GDM1 (cell line): ENCODE measurements at places on chromosomes 4 and X.
A peak's percentile ranks its signal among the peaks of the same experiment; 100 is the strongest.

- no peak for DNase-seq
Measured at GRCh38 chrX:138986866-138987265, 275.3 kb upstream of the FGF13 start.

- no peak for DNase-seq
Measured at GRCh38 chr4:6724421-6725111, 8.6 kb downstream of the BLOC1S4 start.

GRCh38 chr4:72631296-72631695 lies 62.3 kb upstream of the ADAMTS3 start:
- DNase-seq, result no peak

GRCh38 chrX:153779891-153780677 lies 757 bp upstream of the SRPK3 start:
- peak; percentile 59 for DNase-seq

GRCh38 chr4:169143335-169143734 lies 127.4 kb downstream of the SH3RF1 start:
- no peak for DNase-seq

DNA sequence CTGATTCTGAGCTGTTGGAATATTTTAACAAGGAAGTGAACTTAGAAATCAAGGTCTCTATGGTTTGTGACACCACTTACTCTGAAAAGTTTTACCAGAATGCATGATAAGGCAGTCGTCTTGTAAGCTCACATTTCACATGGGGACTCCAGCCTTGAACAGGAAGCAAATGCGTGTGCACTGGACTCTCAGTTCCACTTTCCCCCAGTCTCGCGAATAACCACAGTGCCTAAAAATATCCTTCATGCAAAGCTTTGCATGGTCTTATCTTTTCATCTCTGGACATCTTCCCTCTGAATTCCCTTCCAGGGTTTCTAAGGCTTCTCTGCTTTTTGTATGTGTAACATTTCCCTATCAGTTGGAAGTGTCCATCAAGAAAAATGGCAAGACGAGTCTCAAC lies 581.8 kb downstream of the NLGN4X start:
- DNase-seq, result no peak

GRCh38 chr4:139876337-139876941 lies 210.8 kb downstream of the MGST2 start:
- DNase-seq, result no peak

GRCh38 chrX:41303013-41303412 lies 30.9 kb upstream of the DDX3X start:
- DNase-seq, result no peak

DNA sequence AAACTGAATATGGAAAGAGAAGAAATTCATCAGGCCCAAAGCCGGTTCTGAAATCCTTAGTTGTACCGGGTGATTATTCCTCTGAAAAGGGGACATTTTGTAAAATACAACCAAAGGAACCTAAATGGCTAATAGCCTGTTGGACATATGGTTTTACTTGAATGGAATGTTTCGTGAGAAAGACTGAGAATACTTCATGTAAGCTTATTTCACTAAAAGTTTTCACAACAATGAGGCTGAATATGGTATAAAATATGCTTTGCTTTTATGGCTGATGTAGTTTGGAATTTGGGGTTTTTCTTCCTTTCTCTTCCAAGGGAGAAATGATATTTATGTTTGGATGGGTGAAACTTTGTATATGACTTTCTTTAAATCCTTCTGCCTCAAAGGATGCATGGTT lies 2.7 kb downstream of the GRIA3 start:
- DNase-seq, result no peak

- no peak for DNase-seq
Measured at GRCh38 chr4:144347121-144347520, 206.6 kb upstream of the GYPA start.

- DNase-seq, result peak; percentile 43
Measured at GRCh38 chr4:77618383-77619241, 13.0 kb downstream of the CXCL13 start.

GRCh38 chrX:42505016-42505415 lies 272.9 kb downstream of the PPP1R2C start:
- DNase-seq, result no peak

DNA sequence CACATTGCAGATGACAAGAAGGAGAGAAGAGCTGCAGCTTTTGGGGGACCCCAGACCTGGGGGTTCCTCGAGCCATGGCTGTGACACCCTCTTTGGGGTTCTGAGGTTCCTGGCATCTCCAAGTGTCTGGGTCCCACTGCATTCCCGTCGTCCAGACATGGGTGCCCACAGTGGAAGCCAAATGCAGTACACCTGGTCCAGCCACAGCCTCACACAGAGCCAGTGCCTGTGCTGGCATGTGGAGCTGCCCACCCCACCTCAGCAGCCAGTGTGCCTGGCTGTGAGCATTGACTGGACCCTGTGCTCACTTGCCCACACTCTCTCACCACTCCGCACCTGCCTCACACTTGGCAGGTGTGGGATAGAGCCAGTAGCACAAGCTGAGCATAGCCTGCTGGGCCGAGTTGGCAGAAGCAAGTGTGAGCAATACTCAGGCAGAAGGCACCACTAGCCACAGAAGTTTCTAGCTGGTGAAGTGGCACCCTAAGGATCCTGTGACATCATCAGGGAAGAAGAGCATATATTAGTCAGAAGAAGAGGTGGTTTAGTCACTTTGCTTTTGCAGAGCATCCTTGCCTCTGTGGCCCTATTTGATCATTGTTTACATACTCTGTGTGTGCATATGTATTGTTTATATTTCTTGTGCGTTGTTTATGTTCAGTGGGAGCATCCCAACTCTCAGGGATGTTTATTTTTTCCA lies 65.0 kb upstream of the MAGEB2 start:
- DNase-seq, result no peak

DNA sequence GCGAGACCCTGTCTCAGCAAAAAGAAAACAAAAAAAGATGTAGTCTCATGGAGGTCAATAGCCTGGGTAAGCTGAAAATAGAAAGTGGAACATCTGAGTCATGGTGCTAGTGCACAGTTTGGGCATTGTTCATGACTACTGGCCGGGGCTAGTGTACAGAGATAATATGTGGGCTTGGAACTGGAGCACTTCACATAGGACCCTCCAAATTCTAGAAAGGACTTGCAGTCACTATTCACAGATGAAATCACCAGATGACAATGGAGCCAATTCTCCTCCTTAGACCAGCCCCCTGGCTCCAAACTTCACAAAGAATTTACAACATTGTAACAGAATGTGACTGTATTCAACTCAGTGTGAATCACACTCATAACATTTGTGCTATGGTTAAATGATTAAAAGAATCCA lies 367.8 kb upstream of the SLC7A11 start:
- no peak for DNase-seq

DNA sequence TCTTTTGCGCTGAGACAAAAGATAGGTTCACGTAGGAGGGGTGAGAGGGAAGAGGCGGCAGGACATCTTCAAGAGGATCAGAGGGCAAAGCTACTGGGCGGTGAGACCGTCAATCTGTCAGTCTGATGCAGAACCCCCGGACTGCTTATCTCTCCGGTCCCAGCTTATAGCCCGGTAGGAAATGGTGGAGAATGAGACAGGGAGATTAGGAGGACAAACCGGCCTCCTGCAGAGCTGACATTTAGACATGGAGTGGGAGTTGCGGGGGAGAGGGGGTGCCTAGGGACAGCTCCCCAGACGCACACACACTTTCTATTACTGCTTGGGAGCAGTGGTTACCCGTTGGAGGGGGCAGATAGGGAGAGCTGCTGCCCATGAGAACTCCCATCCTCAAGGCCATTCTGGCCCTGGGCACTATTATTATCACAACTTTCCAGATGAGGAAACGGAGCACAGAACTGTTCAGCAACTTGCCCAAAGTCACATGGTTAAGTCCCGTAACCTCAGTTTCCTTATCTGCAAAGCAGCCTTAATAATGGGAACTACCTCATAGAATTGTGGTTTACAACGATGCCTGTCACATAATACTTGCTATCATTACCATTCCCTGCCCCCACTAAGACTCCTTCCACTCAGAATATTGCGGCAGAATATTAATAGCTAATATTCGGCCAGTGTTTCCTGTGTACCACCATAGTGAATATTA lies 1.1 kb upstream of the HDAC6 start:
- DNase-seq, result peak; percentile 17

- no peak for DNase-seq
Measured at GRCh38 chrX:8297766-8298165, 126.7 kb upstream of the VCX2 start.

DNA sequence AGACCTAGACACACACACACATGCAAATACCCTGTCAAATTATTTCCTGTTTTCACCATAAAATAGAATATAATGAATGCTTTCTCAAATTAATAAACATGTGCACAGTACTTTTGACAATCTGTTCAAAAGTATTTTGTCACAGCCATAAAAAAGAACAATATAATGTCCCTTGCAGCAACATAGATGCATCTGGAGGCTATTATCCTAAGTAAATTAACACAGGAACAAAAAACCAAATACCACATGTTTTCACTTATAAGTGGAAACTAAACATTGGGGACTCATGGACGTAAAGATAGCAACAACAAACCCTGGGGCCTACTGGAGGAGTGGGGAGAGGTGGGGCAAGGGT lies 15.5 kb downstream of the RAB40A start:
- no peak for DNase-seq

DNA sequence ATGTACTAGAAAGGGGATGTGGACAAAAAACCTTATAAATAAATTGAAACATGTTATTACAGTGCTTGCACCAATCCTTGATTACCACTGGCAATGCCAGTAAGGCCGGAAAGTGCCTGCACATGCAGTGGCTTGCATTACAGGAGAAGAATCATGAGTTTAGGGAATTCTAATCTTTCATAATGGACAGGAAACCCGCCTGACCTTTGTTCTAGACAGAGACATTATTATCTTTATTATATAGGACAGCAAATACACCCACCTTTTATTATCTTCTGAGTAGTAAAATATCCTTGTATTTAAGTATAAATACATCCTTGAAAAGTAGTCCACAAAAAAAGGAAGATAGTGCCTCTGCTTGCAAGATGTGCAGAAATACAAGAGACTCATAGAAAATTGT lies 379.9 kb upstream of the LCORL start:
- DNase-seq, result no peak

GRCh38 chr4:133555671-133556070 lies 406.6 kb downstream of the PCDH10 start:
- no peak for DNase-seq

- DNase-seq, result no peak
Measured at GRCh38 chrX:38357747-38358673, 5.6 kb downstream of the OTC start.

DNA sequence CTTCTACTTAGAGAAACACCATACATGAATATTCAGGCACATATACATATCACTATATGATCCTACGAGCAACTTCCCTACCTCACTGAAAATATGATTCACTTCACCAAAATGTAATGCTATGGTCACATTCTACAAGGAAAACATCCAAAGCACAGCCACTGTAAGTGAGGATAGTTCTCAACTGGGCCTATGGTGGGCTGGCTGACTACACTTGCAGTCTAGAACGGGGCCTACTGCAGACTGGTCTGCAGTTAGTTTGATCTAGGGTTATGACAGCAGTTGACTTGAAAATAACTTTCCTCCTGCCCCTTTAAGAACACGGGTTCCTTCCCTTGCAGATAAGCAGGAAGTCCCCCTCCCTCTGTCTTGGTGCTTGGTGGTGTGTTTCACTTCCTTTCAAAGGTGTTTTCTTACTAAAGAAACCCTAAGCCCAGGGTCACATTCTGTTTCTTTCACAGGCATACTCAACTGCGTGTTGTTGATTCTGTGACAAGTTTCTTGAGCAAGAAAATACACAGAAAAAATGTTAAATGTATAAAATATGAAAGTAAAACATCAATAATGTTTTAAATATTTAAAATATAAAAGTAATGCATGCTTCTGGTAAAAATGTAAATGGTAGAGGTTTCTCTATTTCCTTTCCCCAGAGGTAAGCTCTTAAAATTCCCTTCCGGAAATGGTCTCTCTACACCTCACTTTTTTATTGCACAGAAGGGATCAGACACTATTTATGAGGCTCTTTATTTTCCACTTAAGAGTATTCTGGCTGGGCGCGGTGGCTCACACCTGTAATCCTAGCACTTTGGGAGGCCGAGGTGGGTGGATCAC lies 18.0 kb upstream of the TMSB4X start:
- DNase-seq, result peak; percentile 89

- DNase-seq, result no peak
Measured at GRCh38 chrX:63934160-63934559, 149.1 kb upstream of the ARHGEF9 start.

DNA sequence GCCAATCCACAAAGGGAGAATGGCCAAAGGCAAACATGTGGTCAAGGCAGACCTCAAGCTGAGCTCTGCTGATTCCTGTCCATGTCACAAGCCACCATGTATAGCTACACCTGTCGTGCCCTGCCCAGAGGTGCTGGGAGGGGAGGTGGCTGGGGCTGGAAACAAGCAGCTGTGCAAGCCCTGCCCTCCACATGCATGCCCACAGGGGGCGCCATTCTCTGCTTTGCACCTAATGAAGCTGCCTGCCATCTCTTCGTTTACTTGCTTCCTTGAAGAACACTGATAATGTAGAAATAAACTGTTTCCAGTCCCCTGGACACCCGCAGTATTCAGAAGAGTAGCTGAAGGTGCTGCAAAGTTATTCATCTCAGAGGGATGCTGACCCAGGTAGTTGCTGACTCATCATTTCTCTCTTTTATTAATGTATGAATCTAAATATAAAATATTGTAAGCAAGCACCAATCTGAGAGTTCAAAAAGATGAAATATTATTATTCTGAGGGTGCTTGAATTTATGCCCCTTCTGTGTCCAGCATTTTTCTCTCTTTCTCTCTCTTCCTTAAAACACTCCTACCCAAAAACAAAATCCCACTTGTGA lies 278.6 kb downstream of the ADGRA3 start:
- DNase-seq, result peak; percentile 25

DNA sequence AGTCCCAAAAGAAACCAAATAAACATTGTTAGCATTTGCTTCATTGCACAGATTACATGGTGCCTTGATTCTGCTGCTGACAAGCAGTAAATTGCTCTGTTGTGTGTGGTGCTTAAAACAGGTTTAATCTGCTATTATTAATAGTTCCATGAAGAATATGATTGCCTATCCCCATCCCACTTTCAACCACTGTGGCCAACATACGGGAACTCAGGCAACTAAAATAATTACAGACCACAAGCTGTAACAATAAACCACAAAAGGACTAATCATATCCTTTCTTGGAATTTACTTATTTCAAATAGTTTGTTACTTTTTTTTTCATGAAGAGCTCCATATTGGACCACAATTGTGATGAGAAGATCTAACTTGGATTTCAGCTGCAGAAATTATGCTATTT lies 131.5 kb downstream of the PACRGL start:
- DNase-seq, result no peak

- DNase-seq, result no peak
Measured at GRCh38 chr4:144782345-144782744, 136.4 kb downstream of the HHIP start.

- no peak for DNase-seq
Measured at GRCh38 chr4:99629962-99630554, 27.6 kb downstream of the C4orf54 start.

DNA sequence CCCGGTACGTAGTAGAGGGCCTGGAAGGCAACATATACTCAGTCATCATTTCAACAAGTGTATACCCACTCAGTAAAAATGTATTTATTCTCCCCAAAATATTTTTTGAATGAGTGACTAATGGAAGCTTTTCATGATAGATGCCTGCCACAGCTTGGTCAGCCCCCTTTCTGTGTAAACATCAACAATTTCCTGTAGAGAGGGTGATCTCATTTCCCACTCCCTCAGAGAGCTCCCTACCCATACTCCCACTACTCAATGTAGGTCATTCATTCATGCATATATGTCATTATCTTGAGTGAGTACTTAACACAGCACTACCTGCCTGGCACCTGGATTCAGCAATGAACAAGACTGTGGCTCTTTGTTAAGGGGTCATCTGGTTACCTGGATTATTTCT lies 81.9 kb downstream of the STK32B start:
- no peak for DNase-seq
